Fibroblast of skin of abdomen (primary cell): ENCODE measurements at places on chromosomes 16 and 17.

DNA sequence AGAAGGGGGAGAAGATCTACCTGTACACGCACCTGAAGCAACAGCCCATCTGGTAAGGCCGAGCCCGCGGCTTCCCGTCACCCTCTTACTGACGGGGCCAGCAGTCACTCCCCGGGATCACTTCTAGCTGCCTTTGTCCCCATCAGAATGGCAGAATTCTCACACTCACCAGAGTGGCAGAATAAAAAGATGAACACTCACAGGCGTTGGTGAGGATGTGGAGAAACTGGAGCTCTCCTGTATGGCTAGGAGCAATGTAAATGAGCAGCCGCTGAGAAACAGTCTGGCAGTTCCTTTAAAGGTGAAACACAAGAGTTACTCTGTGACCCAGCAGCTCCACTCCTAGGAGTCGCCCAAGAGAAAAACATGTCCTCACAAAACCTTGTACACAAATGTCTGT is 33.3 kb downstream of the CIBAR2 start:
- no peak for DNase-seq

DNA sequence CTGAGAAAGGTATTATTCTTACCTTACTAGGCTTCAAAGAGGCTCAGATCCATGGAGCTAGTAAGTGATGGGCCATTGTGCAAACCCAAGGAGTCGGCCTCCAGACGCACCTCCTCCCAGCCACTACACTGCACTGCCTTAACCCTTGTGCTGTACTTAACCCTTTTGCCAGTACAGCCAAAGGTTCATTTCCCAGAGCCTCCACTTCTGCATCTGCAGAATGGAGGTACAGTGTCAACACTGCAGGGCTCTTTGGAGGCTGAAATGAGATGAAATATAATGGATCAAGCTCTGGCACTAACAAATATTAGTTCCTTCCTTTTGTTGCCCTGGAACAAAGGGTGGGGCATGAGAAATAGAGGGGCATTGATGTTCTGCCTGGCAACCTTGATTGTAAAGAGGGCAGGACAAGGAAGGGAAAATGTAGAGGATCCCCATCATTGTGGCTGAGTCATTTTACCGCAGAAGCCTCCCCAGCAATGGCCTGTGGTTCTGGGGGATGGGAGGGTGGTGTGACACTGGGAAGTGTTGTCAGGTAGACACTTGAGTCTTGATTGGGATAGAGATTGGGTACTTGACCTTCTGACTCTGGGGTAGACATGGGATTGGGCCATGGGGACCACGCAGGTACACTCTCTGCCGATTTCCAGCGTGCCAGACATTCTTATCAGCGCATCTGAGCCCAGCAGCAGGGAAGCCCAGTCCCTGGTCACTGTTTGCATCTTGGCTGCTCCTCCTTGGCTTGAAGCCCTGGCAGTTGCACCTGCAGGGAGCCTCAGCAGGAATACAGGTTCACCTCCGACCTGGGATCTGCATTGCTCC is 84.0 kb downstream of the MSI2 start:
- no peak for DNase-seq

DNA sequence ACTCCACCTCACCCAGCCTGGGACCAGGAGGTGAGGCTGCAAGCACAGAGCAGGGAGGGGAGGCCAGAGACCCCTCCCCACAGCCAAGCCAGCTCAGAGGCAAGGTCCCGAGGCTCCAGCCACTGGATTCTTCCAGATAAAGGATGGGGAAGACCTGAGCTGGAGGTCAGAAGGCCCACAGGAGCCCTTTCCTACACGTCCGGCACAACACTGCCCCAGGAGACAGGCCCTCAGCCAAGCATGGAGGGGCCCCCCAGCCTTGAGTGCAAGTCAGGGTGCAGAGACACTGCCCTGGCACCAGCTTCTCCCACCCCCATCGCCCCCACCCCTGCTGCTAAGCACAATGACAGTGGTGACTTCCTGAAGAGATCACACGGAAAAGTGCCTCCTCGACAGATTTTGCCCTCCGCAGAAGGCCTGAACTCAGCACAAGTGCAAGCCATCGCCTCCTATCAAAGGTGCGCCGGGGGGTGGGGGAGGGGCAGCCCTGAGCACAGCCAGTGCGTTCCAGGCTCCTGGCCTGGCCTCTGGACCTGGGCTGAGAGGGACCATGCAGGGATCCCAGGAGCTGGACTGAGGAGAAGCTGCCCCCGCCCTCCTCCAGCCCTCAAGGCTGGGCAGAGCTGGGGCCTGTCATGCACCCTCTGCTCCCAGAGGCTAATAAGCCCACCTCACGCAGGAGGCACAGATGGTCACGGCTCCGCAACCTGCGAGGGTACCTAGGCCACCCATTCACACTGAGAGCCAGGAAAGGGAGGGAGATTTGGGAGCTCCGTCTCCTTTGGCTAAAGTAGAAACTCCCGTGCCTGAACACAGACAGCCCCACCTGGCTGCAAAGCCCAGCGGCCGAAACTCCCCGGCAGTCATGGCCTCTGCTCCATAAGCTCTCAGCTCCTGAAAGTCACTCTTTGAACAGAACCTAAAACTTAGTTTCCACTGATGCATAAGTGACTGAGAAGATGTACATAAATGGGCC is 2.7 kb downstream of the MAFG start:
- DNase-seq: no peak

DNA sequence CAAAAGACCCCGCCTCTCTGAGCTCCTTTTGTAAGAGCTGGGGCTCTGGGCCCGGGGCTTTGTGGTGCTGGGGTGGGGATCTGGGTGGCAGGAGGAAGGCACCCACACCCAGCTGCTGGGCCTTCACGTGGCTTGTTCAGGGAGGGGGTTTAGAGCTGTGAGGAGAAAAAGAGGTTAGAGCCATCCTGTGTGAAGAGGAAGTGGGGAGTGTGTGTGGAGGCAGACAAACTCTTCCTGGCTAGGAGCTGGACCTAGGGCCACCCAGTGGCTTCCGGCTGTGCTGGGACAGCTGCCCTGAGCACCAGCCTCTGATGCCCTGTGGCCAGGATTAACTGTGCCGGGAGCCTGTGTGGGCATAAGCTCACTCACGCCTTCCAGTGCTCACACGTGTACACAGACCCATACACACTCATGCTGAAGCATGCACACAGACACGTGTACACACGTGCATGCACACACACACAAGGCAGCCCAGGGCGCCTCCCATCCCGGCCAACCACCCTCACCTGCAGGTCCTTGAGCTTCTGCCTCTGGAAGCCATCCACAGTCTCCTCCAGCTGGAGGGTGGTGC is 7.4 kb downstream of the CIBAR2 start:
- DNase-seq: no peak
